Ecto neural progenitor cell (in vitro differentiated cells): ENCODE measurements at places on chromosomes 13 and 19.

- no peak for DNase-seq
These were observed 164.6 kb downstream of the TNFSF13B start for GRCh38 chr13:108433976-108434755.

DNA sequence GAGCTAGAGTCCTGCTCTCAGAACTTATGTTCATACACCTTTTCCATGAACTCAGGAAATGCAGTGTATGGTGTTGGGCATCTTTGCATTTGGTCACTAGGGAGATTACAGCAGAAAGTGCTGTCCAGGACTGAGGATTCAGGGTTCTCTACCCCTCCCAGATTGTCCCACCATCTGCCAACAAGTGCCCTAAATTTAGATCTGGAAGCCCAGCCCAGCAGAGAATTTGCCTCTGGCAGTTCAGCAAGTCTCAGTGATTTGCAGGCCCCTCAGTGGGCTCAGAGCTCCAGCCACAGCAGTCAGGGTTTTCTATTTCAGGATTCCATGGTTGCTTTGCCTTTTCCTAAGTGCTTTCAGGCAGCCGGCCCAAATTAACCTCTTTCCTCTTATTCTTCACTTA lies 23.4 kb downstream of the CNFN start:
- no peak for DNase-seq

DNA sequence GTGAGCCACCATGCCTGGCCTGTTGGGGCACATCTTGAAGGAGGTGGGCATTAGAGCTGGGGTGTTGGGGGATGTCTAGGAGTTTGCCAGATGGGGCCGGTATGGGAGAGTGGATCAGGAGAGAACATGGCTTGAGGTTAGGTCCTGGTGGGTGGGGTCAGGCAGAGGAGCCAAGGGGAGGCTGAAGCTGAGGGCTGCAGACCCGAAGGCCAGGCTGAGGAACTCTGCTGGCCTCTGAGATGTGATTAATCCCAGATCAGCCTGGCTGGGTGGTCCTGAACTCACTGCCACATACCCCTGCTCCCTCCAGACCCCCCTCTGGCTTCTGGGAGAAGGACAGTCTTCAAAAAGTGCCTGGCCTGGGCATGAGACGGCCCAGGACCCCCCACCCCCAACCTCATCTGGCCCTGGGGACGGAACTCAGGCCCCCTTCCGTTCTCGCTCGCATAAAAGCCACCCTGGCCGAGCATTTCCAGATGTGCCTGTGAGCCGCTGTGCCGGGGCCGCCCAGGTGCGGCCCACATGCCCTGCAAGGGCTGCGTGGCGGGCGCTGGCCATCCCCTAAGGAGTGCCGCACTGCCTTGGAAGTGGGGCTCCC lies 2.7 kb downstream of the FSTL3 start:
- peak; percentile 59 for DNase-seq

GRCh38 chr13:57846600-57847173 lies 215.1 kb downstream of the PCDH17 start:
- no peak for DNase-seq

DNA sequence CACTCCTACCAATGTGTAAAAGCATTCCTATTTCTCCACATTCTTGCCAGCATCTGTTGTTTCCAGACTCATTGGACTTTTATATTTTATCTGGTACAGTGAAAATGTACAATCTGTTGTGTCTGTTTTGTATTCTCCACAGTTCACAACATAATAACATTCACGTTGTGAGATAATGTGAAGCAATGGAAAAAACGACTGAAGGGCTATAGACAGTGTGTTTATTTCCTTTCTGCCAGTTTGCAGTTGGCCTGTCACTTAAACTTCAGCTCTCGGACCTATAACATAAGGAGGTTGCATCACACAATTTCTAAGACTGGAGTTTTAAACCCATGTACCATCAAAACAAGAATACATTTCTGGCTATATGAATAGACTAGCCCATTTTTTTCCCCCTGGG lies 965.5 kb upstream of the ATXN8OS start:
- DNase-seq, result no peak

- no peak for DNase-seq
These were observed 10.5 kb downstream of the DACT3 start for GRCh38 chr19:46650445-46650844.

DNA sequence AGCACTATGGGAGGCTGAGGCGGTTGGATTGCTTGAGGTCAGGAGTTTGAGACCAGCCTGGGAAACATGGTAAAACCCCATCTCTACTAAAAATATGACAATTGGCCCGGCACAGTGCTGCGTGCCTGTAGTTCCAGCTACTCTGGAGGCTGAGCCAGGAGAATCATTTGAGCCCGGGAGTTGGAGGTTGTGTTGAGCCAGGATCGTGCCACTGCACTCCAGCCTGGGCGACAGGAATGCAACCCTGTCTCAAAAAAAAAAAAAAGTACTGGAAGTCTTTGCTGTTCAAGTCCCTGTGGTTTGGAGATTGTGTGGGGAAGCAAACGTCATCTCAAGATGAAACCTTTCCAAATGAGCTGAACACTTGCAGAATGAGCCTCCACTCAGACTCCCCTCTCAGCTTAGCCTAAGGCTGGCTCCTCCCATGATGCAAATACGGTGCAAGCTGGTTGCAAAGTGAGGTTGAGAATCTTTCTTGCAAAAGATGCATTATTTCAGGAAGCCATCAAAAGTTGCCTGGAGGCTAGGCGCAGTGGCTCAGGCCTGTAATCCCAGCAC lies 46.2 kb downstream of the MYO9B start:
- DNase-seq, result no peak

GRCh38 chr13:99658261-99658991 lies 157.2 kb downstream of the TM9SF2 start:
- DNase-seq, result peak; percentile 88

- no peak for DNase-seq
These were observed 386.4 kb upstream of the SLITRK6 start for GRCh38 chr13:86185636-86186035.
